ENCODE measurements at places on chromosomes 12 and 14.

GRCh38 chr12:85568395-85569103 is 267.7 kb downstream of the RASSF9 start:
- no peak for DNase-seq

DNA sequence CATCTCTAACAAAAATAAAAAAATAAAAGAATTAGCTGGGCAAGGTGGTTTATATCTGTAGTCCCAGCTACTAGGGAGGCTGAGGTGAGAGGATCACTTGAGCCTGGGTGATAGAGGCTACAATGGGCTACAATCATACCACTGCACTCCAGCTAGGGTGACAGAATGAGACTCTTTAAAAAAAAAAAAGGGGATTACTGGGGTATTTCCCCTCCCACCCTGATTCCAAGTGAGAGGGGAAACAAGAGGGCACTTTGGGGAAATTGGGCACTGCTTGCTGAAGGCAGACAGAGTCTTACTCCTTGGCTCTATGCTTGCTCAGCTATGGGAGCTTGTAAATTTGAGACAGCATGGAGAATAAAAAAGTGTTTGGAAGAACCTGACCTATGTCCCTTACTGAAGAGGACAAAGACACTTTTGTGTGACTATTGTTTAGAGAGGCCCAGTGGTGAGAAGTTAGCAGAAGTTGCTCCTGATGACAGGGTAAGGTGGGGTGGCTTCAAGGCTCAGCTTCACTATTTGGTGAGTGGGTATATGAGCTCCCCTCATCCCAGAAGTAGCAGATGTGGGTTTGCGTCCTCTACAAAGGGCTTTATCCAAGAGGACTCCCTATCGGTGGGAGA is 44.0 kb downstream of the KLRG1 start:
- DNase-seq: no peak

- peak; percentile 72 for DNase-seq
Measured at GRCh38 chr14:62409626-62410300, 635.5 kb downstream of the KCNH5 start.

DNA sequence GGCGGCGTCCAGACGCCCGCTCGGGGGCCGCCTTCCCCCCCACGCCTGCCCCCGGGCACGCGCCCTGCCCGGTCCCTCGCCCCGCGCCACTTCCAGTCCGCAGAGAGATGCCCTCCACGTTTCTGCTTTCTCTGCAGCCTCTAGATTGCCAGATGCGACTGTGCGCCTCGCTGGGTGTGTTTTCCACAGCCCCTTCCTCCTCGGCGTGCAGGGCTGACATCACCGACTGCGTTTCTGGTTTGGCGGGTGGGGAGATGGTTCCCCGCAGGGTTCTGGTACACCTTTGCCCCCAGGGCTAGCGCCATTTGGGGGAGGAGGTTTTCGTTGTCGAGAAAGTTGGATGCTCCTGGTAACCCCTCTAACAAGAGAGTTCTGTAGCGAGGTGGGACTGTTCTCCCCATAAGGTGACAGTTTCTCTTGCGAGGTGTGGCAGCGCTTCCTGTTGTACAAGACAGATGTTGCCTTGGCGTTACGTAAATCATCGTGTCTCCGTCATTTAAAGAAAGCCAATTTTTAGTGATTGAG is 1.5 kb downstream of the CALM1 start:
- no peak for DNase-seq

- DNase-seq: no peak
Measured at GRCh38 chr14:91886961-91887360, 19.6 kb upstream of the TC2N start.

DNA sequence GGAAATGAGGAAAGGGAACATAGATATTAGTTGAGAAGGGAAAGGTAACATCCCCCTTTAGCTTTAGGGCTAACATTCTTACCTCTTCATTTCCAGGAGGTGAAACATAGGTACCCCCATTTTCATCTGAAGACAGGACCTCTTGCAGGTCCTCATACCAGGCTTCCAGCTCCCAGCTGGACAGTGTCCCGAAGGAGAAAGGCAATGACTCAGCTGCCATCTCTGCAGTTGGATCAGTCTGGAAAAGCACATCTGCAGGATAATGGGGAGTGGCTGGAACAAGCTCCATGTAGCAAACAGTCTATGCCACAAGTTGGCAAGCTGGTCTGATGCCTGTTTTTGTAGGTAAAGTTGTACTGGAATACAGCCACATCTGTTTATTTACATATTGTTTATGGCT is 3.1 kb downstream of the DDIT3 start:
- peak; percentile 52 for DNase-seq

DNA sequence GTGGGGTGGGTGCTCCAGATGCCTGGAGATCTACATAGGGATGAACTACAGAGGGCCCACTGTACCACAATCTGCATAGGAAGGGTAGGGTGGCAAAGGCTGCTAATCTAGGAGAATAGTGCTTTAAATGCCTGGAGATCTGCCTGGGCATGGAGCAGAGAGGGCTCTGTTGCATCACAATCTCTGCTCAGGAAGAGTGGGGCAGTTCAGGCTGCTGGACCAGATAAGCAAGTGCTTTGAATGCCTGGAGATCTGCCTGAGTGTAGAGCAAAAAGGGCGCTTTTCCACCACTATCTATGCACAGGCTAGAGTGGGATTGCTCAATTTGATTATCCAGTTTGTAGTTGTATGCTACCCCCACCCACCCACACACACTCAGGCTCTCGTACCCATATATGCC is 886.3 kb upstream of the SEL1L start:
- DNase-seq: no peak

DNA sequence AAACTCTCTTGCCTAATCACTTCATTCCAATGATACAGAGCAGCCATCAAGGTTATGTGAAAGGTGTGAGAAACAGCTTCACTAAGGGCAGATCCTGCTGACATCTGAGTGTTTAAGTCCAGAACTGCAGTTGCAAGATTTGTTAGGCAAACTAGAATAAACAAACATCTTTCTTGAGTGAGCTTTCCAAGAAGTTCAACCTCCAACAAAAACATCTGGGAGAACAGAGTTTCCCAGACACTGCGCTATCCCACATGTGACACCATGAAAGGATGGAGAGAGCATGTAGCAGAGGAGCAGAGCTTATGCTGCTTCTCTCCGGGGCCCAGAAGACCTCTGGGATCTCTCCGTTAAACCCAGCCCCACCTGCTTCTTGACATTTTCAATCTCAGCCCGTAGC is 5.6 kb downstream of the KRT76 start:
- no peak for DNase-seq

GRCh38 chr12:101743242-101743641 is 4.0 kb upstream of the SYCP3 start:
- DNase-seq: no peak

- DNase-seq: no peak
Measured at GRCh38 chr14:102079700-102079979, 7.2 kb downstream of the HSP90AA1 start.

GRCh38 chr12:104480826-104481440 is 24.2 kb downstream of the CHST11 start:
- DNase-seq: peak; percentile 74

- DNase-seq: no peak
Measured at GRCh38 chr14:89138846-89139245, 278.2 kb downstream of the FOXN3 start.

DNA sequence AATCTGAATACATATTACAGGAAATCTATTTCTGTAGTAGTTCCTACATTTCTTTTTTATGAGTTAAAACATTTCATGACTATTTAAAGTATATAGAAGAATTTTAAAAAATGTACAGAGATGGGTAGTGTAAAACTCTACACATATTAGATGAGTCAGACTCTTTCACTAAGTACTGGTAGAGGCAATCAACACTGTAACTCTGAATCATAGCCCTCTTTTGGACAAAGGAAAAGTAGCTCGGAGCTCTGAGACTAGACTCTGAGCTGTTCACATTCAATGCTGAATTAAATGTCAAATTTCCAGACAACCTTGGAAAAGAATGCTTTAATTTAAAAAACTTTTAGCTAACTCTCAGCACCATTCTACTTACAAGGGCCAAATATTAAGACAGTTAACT is 3.4 kb downstream of the PTCSC3 start:
- peak; percentile 25 for DNase-seq

GRCh38 chr12:63313139-63313538 is 162.1 kb upstream of the AVPR1A start:
- DNase-seq: no peak

DNA sequence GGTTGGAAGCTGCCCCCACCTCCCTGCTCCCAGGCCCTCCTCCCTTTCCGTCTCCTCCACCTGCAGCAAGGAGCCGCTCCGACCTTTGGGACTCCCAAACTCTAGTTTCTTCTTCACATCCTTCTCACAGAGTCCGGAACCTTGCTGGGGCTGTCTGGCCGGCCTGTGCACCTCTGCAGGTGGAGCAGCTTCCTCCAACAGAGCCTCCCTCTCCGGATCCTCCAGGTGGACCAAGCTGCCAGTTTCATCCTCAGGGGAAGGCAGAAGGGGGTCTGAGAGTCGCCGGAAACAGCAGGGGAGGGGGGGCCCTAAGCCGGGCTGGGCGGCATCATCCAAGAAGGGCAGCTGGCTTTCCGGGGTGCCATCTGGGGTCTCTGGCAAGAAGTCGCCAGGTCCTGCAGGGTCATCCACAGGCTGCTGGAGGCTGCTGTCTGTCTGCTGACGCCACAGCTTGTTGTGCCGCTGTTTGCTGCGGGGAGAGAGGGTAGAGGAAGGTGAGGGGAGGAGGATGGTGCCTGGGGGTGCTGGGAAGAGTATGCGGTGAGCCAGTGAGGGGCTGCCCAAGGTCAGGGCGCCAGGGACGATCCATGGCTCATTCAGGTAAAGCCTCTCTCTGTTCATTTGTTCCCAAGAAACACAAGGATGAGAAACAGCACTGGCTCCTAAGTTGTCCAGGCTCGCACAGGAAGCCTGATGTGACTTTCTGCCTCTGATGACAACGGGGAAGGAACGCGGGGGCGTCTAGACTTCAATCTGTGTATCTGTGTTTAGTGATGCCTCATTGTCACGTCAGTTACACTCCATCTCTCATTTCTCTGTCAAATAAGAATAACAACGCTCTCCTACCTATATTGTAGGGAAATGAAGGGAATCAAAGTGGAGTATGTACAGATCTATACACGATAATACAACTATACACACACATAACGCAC is 61.3 kb upstream of the CORO1C start:
- no peak for DNase-seq

DNA sequence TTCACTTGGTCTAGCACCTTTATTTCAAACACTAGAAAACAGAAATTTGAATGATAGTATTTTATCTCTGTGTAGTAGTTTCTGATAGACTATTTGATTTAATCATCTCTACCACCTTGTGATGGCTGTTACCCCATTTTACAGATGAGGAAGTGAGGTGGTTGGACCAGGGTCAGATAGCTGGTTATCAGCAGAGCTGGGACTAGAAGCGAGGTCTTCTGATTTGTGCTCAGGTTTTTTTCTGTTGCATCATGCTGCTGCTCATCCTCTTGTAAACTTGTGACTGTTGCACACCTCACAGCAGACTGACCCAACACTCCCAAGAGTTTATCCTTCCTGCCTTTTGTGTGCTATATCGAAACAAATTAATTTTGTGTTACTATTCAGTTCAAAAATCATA is 10.1 kb upstream of the MANSC4 start:
- no peak for DNase-seq

DNA sequence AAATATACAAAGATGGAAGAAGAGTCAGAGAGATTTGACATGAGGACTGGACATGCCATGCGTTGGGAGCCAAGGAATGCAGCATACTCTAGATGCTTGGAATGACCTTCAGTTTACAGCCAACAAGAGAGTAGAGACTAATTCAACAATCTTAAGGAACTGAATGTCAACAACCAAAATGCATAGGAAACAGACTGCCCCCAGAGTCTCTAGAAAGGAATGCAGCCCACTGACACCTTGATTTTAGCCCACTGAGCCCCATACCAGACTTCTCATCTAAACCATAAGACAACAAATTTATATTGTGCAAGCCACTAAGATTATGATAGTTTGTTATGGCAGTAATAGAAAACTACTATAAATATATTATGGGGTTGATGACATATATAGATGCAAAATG is 611.2 kb downstream of the RPS29 start:
- DNase-seq: no peak

DNA sequence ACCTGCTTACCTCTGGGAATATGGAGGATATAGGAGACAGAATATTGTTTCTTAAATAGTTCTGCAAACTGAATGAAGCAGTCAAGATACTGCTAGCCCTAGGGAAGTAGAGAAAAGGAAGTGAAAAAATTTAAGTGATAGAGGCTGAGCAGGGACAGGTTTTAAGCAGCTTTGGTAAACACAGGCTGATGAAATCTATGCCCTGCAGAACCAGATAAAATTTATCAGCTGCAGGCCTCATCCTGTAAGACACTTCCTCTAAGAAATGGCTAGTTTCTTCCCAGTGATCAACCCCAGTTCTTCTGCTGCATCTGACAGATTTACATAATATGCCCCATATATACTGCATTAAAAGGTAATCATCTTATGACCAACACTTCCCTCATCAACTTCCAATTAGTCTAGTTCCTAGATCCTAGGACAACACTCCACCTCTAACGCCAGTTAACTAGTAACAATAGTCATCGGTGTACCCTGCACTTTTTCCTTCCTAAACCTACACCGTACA is 1.3 kb upstream of the ESYT1 start:
- no peak for DNase-seq

- peak; percentile 62 for DNase-seq
Measured at GRCh38 chr12:106226884-106227640, 20.8 kb downstream of the CKAP4 start.

- no peak for DNase-seq
Measured at GRCh38 chr12:67220065-67220464, 49.1 kb upstream of the CAND1 start.

GRCh38 chr14:62133776-62134550 is 371.7 kb downstream of the SNAPC1 start:
- no peak for DNase-seq

GRCh38 chr14:46653031-46653755 is 1.6 kb upstream of the RPL10L start:
- DNase-seq: no peak

DNA sequence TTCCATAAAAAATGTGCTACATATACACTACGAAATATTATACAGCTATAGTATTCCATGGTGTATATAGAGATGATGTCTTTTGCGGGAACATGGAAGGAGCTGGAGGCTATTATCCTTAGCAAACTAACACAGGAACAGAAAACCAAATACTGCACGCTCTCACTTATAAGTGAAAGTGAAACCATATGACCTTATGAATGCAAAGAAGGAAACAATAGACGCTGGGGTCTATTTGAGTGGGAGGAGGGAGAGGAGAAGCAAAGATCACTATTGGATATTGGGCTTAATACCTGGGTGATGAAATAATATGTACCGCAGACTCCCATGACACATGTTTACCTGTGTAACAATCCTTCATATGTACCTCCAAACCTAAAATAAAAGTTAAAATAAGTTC is 142.8 kb downstream of the LRFN5 start:
- peak; percentile 43 for DNase-seq

- DNase-seq: peak; percentile 83
Measured at GRCh38 chr12:114287821-114288525, 118.0 kb downstream of the TBX5 start.

Data from fibroblast of skin of right biceps (primary cell).